MCF 10A (cell line): ENCODE measurements at places on chromosomes 2 and 18. TPM values are rescaled to one million over a fixed set of nuclear protein-coding genes. Genes with fewer than 3 reads are reported as not detected.

DNA sequence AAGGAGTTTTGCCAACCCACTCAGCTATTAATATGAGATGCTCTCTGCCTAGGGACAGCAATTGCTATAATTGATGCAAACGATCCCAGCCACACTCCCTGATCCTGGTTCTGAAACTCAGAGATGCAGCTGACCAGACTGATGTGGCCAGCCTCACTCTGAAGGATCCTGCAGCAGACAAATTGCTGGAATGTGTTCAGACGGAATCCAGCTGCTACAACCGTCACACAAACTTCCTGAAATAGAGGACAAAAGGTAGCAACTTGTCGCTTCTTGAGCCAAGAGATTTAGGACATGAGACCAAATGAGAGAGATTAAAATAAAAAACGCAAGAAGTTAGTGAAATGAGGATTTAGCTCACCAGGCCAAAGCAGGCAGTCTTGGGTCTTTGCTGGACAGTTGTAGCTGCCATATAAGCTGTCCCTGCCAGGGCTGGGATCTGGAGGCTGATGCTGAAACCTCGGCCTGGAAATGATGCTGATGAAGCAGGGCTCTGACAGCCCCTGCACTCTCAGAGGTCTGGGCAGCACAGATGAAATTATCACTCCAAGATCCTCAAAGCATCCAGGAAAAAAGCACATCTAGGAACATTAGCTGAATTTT is 8.3 kb upstream of the YWHAQ start:
- no peak for DNase-seq

The MBOAT2 gene
- 30.1 and 34.7 TPM in 2 replicates for total RNA-seq

- DNase-seq = no peak
Measured at GRCh38 chr2:119305497-119306195, 61.0 kb downstream of the C2orf76 start.

The ALPP gene
- total RNA-seq = 0.35 and 0.64 TPM in 2 replicates

DNA sequence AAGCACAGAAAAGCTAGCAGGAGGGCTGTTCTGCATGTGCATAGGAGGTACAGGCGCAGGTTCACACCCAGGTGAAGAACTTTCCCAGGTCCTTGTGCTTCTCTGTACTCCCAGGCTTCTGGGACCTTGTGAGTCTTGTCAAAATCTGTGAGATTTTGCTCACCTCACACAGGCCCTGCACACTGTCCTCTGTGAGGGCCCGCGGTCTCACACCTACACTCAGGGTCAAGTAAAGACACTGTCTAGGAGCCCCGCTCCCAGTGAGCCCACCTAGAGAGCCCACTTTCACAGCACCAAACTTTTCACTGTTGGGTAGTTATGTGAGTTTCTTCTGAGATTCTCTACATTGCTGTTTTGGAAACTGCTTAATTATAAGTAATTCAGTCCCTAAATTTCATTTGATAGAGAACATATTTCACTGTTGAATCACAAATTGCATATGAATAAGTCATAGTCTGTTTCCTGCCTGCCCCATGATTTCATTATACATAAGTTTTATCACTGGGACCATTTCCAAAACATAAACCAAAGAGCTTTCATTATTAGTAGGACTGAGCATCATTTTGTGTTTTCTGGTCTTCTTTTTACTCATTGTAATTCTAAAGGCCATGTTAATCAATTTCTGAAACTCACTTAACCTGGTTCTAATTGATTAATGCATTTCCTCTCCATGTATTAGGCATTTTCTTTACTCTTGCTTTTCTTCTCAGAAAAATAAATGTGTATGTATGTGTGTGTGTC is 234.2 kb upstream of the SPOPL start:
- DNase-seq = peak; percentile 47

The FEV gene
- total RNA-seq = not detected in 2 replicates

The B3GNT2 gene
- 12.3 and 15.3 TPM in 2 replicates for total RNA-seq

The FAM117B gene
- total RNA-seq = 2.4 and 2.5 TPM in 2 replicates

GRCh38 chr2:58056192-58056916 is 9.7 kb downstream of the VRK2 start:
- no peak for DNase-seq

DNA sequence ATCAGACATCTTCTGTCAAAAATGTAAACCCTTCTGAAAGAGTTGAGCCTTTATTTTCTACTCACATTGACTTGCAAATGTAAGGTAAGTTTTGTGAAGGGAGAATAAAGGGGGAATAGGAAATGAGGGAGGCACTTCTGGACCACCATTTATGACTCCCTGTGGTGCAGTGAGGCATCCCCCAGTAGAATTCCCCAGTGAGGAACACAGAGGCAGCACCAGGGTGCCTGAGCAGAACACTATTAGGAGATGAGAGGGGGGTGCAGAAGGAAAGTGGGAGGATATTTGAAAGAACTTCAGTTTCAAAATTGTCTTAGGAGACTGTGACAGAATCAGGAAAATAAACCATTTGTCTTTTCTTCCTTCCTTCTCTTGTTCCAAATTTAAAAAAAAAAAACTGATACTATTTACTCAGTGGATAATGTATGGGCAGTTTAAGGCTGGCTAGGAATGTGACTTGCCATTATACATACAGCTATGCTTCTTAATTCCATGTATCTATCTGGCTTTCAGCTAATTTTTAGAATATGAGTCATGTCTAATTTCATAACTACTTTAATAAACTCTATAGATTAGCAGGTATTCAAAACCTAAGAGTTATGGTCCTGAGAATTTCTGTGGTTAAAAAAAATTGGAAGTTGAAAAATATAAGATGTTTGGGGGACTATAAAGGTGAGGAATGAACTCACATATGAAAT is 478.1 kb upstream of the CHAC2 start:
- DNase-seq = no peak

DNA sequence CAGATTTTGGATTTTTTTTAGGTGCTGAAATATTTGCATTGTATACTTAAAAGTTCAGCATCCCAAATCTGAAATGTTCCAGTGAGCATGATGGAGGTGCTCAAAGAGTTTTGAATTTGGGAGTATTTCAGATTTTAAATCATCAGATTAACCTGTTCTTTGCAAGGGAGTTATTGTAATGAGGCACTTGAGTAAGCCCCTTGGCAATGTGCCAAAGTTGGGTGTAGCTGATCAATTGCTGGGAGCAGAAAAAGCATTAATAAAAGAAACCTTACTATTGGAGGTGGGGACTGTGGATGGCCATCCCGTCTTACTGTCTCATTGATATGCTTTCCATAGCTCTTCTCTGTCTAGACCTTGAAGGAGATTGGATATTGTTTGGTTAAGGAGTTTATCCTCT is 28.3 kb downstream of the MALT1 start:
- DNase-seq = peak; percentile 17

DNA sequence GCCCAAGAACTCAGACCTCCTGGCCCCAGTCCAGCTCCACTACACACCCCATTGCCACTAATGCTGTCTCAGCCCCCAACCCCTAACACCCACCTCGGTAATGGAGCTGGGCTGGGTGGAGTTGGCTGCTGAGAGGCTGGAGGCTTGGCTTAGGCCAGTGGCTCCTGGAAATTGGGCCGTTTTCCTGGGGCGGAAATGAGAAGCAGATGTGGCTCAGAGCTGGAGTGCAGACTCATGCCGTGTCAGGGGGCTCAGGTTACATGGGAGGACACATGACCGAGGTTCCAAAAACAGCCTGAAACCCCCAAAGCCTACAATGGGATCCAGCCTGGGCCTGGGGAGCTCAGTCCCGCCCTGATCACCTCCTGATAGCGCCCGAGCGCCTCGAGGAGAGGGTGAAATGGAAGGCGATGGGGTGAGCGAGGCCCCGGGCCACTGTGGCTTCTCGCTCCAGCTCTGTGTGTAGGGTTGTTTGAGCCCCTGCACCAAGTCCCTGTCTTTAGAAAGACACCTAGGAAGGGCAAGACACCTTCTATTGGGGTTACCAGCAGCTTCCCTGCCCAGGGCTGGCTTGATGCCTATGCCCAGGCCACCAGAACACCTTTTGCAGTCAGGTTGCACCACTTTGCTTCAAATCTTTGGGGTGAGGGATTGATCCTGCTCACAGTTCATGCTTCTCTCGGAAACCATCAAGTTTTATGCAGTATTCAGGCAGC is 175.7 kb upstream of the HAAO start:
- no peak for DNase-seq

GRCh38 chr2:38462121-38462661 is 85.1 kb upstream of the ATL2 start:
- peak; percentile 98 for DNase-seq

The DTNA gene
- 0.91 TPM in 1 of 2 replicates, not detected in the other for total RNA-seq

The COL3A1 gene
- total RNA-seq = not detected in 2 replicates

GRCh38 chr18:61496374-61496773 is 163.1 kb downstream of the CDH20 start:
- DNase-seq = no peak

The KCNIP3 gene
- 9.5 and 15.6 TPM in 2 replicates for total RNA-seq

The SLC4A5 gene
- total RNA-seq = 0.12 and 0.70 TPM in 2 replicates

DNA sequence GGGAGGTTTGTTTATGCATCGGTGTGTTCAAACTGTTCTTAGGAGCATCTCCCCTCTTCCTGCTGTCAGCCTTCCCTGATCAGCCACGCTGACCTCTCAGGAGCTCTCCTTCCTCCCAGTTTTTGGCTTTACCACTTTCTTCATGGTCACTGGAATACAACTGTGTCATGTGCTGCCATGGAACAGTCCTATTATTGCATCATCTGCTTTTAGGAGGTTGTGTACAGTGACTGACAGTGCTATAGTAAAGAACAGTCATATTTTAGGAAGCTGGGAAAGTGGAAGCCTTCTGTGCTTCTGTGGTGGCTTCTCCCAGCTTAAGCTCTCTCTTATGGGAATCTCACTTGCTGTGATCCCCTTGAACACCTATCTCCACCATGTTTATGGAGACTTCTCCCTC is 165.5 kb downstream of the TPGS2 start:
- DNase-seq = no peak

DNA sequence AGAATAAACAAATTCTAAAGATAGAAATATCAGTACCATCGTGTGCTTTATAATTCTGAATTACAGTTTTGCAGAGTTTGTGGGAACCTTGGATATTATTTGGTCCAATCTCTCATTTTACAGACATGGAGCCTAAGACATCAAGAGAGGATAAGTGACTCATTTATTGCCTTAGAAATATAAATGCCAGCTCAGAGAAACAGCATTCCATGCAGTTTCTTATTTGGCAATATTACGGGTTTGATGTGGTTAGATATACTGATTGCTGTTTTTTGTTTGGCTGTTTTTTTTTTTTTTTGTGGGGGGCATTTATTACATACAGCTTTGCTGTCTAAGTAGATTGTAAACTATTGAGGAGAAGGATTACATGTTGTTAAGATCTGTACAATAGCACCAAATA is 1241.1 kb upstream of the LRRTM1 start:
- peak; percentile 33 for DNase-seq

The C2orf15 gene
- total RNA-seq = 0.74 and 0.93 TPM in 2 replicates

GRCh38 chr18:23521271-23521670 is 18.0 kb downstream of the RMC1 start:
- DNase-seq = no peak

The REG3A gene
- total RNA-seq = not detected in 2 replicates

GRCh38 chr2:172328103-172328841 is 99.1 kb upstream of the ITGA6 start:
- DNase-seq = no peak

GRCh38 chr18:25422230-25422629 is 70.3 kb upstream of the ZNF521 start:
- DNase-seq = no peak

The WDFY1 gene
- 36.9 and 41.8 TPM in 2 replicates for total RNA-seq

DNA sequence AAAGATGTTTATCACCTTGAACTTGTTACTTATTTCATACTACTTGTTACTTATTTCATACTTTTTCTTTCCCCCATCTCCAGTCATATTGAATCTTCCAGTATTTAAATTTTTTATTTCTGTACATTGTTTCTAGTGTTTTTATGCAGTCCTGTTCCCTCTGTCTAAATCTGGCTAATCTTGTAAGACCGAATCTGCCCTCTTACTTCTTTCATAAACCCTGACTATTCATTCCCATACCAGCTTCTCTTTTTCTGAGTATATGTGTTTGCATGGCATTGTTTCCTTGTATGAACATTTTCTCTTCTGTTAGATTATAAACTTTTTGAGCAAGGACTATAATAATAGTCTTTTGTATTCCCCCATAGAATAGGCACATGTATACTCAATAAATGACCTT is 131.7 kb downstream of the TAF4B start:
- DNase-seq = no peak

The LINC00305 gene
- total RNA-seq = not detected in 2 replicates

The AQP12A gene
- total RNA-seq = not detected in 2 replicates

DNA sequence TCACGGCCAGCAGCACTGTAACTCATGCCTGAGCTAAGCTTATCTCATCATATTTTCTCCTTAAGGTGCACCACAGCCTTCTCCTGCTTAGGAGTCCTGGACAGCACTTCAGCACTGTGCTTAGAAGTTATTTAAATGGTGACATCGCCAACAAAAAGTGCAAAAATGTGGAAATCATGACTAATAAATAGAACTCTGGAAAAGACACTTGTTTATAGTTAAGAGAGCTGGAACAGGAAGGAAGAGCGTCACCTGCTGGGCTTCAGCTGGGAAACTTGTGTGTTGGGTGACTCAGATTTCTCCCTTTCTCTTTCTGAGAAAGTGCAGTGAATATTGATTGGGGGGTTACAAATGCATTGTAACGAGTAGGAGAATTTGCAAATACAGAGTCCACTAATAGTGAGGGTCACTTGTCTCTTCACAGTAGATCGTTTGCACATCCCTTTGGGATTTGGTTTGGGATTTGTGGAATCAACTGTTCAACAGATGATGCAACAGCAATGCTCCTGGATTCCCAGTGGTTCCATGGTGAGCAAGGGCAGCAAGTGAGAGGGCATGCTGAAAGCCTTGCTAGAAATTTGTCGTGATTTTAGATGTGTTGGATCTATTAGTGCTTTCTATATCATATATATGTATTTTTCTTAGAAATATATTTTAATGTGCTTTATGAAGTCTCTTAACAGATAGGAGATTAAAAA is 84.2 kb downstream of the DOK6 start:
- DNase-seq = peak; percentile 16
